ENCODE measurements at places on chromosomes 7 and 10. TPM values are rescaled to one million over a fixed set of nuclear protein-coding genes. Genes with fewer than 3 reads are reported as not detected.
A peak's percentile ranks its signal among the peaks of the same experiment; 100 is the strongest.

GRCh38 chr7:43417455-43417854 is 165.5 kb upstream of the STK17A start:
- no peaks in the 10 kb centered on the region for H3K36me3 ChIP-seq
- H3K27ac ChIP-seq, result no peak overlapping the region
- no peak overlapping the region for H3K4me3 ChIP-seq
- H3K27me3 ChIP-seq, result no peaks in the 10 kb centered on the region
- no peak for DNase-seq

DNA sequence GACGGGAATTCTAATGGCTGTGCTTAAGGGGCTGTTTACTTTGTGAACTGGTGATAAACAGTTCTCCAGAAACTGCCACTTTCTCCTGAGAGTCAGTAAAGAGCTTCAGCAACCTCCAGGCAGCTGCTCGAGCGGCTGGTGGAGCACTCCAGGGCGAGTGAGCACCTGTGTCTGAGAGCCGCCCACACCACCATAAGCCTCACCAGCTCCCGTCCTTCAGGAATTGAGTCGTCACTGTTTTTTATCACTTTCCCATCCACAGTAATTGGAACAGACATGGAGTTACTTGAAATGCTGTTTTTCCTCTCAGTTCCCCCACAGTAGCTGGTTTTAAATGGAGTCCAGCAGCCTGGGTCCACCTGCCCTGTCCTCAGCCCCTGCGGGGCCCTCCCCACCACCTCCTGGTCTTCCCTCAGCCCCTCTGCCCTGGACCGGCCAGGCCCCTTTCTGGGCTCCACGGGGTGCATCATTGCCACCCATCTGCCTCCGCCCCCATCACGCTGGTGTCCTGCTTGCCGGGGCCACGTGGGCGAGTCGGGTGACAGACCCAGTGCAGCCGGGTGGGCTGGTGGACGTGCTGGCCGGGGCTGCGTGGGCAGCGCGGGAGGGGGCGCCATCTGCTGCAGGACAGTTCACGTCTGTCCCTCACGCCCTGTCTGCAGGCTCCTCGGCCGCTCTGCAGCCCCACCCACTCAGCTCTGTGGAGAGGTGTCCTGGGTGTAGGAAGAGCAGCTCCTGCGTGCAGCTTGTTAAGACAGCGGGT is 56.0 kb downstream of the NKX6-2 start:
- no peak overlapping the region for H3K27ac ChIP-seq
- H3K27me3 ChIP-seq, result no peaks in the 10 kb centered on the region
- DNase-seq, result no peak

The TMEM236 gene
- total RNA-seq, result 0.17 TPM

DNA sequence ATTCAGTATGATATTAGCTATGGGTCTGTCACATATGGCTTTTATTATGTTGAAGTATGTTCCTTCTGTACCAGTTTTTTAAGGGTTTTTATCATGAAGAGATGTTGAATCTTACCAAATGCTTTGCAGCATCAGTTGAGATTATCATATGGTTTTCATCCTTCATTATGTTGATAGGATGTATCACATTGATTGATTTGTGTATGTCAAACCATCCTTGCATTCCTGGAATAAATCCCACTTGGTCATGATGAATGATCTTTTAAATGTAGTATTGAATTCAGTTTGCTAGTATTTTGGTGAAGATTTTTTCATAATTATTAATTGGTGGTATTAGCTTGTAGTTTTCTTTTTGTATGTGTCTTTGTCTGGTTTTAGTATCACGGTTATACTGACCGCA is 185.9 kb downstream of the MBL2 start:
- H3K27ac ChIP-seq, result no peak overlapping the region
- no peaks in the 10 kb centered on the region for H3K4me1 ChIP-seq
- DNase-seq, result no peak
- no peaks in the 10 kb centered on the region for H3K36me3 ChIP-seq
- no peaks in the 10 kb centered on the region for H3K27me3 ChIP-seq
- no peak overlapping the region for H3K4me3 ChIP-seq

DNA sequence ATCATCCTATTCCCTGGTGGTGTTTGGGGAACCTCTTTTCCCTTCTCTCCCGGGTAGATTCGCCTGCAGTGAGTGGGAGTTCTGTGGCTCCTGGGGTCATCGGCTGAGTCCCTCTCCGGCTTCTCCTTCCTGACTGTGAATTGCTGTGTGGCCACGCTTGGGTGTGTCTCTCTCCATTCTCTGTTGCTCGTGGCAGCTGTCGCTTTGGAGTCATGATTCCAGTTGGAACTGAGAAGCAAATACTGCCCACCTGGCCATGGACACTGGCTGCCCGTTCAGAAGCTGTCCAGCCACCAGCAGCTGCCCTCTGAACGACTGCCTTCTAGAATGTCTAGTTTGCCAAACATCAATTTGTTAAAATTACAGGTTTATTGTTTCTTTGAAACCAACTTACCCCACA is 23.1 kb upstream of the PITRM1 start:
- DNase-seq, result no peak
- H3K4me1 ChIP-seq, result peaks cover 11% of the 10 kb centered on the region
- H3K27ac ChIP-seq, result no peak overlapping the region
- no peaks in the 10 kb centered on the region for H3K36me3 ChIP-seq
- H3K4me3 ChIP-seq, result no peak overlapping the region
- no peaks in the 10 kb centered on the region for H3K27me3 ChIP-seq

DNA sequence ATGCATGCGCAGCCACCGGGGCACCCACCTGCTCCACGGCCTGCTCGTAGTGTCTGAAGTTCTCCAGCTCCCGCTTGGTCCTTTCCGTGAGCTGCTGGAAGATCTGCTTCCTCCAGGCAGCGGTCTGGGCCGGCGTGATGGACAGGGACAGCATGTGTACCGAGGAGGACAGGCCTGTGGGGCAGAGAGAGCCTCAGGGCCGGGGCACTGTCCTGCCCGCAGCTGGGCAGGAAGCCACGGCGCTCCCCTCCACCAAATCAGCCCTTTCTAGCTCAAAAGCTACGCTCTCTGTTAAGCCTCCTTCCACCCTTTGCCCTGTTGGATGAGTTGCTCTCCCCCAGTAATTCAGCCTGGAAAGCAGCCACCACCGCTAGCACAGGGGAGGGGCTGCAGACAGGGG is 19.2 kb downstream of the TECPR1 start:
- DNase-seq, result no peak
- H3K4me1 ChIP-seq, result no peaks in the 10 kb centered on the region
- peaks cover 3% of the 10 kb centered on the region for H3K36me3 ChIP-seq
- no peak overlapping the region for H3K27ac ChIP-seq

The GDF2 gene
- total RNA-seq, result not detected

DNA sequence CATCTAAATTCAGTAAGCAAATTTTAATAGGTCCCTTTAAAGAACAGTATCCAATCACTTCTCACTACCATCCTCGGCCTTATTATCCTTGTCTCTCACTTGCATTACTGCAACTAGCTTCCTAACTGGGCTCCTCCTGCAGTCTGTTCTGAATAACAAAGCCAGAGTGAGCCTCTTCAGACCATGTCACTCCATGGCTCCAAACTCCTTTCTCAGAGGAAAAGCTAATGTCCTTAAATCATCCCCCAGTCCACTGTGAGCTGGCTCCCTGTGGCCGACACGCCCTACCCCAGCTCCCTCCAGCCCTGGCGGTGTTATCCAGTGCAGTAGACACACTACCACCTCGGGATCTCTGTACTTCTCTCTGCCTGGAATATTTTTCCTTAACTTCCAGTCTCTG is 80.0 kb downstream of the EPC1 start:
- no peak for DNase-seq
- H3K4me1 ChIP-seq, result no peaks in the 10 kb centered on the region
- no peak overlapping the region for H3K27ac ChIP-seq
- H3K4me3 ChIP-seq, result no peak overlapping the region
- H3K36me3 ChIP-seq, result peaks cover 2% of the 10 kb centered on the region
- no peaks in the 10 kb centered on the region for H3K27me3 ChIP-seq

DNA sequence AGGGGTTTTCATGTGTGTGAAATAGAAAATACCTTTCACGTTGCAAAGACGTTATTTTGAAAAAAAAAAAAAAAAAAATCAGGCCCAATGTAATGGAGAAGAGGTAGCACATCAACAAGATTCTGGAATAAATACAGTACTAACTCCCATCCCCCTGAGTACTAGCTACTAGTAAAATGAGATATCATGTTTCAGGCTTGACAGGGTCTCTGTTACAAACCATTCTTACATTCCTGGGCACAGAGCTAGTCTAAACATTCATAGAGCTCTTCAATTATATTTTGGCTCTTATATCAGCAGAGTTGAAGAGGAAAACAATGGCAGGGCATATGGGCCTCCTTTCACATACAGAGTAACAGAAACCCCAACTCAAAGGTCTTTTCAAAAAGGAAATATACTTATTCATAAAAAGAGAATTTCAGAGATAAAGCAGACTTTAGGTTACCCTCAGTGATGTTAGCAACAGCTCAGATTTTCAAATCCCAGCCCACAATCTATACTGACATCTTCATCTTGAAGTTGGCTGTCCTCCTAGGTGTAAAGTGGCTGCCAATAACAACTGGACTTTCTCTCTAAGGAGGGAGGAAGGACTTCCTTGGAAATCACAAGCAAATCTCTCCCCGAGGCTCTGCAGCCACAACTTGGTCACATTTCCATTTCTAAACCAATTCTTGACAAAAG is 18.6 kb downstream of the C7orf33 start:
- H3K27me3 ChIP-seq, result peaks cover 7% of the 10 kb centered on the region
- DNase-seq, result peak; percentile 64

DNA sequence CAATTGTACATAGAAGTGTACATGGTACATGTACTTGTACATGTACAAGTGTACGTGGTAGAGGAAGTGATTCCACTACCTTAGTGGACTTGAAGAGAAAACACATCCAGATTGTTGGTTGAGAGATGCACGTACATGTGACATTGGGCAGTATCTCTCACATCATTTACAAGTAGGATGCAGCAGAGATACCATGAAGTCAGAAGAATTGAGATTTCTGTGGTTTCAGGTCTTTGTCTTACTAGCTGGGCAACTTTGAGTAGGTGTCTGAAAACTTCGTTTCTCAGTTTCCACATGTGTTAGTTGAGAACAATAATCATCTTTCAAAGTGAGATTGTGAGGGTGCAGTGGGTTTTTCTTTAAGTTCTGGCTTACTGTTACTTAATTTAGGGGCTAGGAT is 21.5 kb downstream of the CLDN12 start:
- H3K4me1 ChIP-seq, result no peaks in the 10 kb centered on the region
- H3K27me3 ChIP-seq, result no peaks in the 10 kb centered on the region
- no peak overlapping the region for H3K27ac ChIP-seq
- no peak overlapping the region for H3K4me3 ChIP-seq
- H3K36me3 ChIP-seq, result no peaks in the 10 kb centered on the region

DNA sequence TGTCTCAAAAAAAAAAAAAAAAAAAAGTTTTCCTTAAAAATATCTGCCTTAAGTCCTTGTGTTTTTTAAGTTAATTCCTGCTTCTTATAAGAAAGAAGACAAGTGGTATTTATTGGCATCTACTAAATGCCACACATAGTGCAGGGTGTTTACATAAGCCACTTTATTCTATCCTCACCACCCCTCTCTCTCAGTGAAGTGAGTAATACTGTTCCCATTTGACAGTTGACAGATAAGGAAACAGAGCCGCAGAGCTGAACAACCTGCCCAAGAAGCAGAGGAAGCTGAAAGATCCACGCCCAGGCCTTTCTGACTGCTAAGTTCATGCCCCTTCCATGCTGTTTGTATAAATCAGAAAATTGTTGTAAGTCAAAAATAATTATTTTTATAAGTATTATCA is 54.1 kb downstream of the ABLIM1 start:
- H3K27me3 ChIP-seq, result no peaks in the 10 kb centered on the region
- H3K27ac ChIP-seq, result no peak overlapping the region
- no peaks in the 10 kb centered on the region for H3K36me3 ChIP-seq

The DKK1 gene
- 54.4 TPM for total RNA-seq

The CACNB2 gene
- total RNA-seq, result 1.5 TPM

GRCh38 chr10:42963312-42963711 is 113.6 kb upstream of the RET start:
- H3K27ac ChIP-seq, result no peak overlapping the region
- H3K4me1 ChIP-seq, result no peaks in the 10 kb centered on the region
- H3K4me3 ChIP-seq, result no peak overlapping the region
- no peaks in the 10 kb centered on the region for H3K36me3 ChIP-seq

- no peak overlapping the region for H3K4me3 ChIP-seq
- H3K4me1 ChIP-seq, result no peaks in the 10 kb centered on the region
- no peaks in the 10 kb centered on the region for H3K36me3 ChIP-seq
Measured at GRCh38 chr7:81074406-81074805, 155.6 kb upstream of the SEMA3C start.

- H3K27me3 ChIP-seq, result no peaks in the 10 kb centered on the region
- DNase-seq, result no peak
Measured at GRCh38 chr7:95595746-95596197, 544 bp downstream of the PDK4 start.

The ANKRD16 gene
- total RNA-seq, result 9.9 TPM

DNA sequence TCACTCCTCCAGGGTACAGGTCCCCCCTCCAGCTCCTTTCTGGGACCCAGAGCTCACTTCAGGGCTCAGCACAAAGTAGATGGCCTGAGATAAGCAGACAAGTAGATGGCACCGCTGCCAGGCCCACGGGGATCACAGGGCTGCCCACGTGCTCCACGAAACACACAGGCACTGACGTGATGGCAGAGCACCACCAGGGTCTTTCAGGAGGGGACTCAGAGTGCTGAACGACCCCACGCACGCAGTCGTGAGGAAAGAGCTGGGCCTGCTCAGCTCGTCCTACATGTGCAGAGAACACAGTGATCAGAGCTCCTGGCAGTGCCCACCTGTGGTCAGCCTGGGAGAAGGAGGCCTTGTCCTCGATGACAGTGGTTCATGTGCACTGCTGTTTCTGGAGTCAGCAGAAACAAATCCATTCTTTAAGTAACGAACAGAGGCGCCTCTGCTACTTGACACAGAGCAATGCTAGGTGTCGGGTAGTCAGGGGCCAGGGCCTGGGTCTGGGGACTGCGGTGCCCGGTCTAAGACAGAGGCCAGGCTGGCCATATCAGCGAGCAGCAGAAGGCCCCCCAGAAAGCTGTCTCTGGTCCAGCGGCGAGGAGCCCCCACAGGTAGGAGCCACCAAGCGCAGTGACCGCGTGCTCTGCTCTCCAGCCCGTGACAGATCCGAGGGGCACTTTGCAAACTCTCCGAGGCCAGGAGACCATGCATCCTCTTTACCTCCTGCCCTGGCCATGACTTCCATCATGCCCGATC is 129.8 kb upstream of the FAM20C start:
- H3K36me3 ChIP-seq, result no peaks in the 10 kb centered on the region
- no peak overlapping the region for H3K4me3 ChIP-seq
- no peak overlapping the region for H3K27ac ChIP-seq
- H3K4me1 ChIP-seq, result no peaks in the 10 kb centered on the region
